ENCODE measurements at places on chromosomes 2 and 18.

- no peak for DNase-seq
These were observed at the start of gene DLGAP1 for GRCh38 chr18:4455113-4455811. Gene DLGAP1, minus strand, starts transcription at chr18:4455307.

DNA sequence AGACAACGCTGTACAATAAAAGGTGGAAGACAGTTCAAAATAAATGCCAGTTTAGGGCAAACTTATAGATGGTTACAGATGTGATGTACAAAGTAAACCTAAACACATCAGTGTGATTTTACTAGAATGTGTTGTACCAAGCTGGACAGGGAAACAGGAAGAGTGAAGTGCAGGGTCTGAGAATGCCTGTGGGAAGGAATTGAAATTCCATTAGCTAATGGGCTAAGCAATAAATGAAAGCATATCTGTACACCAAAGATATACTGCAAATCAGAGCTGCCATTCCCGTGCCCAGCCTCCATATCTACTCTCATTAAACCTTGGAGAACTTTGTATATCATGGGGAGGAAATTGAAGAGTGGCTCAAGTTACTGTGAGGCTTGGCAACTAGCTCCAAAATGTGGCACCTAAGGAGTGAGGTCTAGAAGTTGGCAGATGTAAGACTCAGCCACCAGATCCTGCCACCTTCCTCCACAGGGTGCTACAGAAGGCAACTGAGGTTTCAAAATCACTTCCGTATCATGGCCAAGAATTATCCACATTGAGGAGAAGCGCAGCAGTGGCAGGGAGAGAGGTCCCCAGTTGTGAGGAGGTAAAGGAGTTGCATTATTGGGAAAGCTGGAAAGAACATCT is 277.8 kb downstream of the TCF4 start:
- DNase-seq, result no peak

- no peak for DNase-seq
These were observed 73.7 kb downstream of the SCN9A start for GRCh38 chr2:166302036-166302435.

DNA sequence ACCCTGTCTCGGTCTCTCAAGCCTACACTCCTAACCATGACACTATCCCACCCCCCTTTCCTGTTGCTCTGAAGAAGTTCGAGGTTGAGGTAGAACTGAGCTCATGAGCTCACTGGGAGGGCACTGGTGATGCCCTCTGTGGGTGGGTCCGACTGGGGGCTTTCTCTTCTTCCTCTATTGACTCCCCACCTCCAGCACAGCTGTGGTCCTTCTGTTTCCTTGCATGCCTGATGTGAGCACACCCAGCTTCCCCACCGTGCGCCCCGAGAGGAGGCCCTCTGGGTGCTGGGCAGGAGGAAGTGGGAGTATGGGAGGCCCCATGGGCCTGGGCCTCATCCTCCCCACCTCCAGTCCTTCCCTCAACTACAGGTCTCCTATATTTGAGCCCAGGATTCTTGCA is 20.9 kb downstream of the SPEG start:
- no peak for DNase-seq

DNA sequence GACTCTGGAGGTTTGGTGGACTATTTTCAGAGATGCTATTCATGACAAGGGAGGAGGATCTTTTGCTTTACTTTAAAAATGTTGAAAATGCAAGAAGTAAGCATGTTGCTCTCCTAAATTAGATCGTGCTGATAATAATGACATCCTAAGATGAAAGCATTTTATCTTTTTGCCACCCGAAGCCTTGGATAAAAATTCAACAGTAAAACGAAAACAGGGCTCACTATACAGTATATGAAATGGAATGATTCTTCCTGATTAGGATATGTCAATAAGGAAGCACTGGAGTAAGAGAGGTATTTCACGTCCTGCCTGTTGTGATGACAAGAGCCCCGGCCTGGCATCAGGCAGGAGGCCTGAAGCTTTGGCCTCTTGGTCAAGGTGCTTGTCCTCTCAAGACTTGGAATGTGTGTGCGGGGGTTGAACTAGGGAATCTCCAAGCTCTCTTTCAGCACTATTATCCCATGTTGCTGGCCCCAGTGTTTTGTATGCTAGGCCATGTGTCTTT is 306.0 kb downstream of the MTX2 start:
- no peak for DNase-seq

- no peak for DNase-seq
These were observed 156.1 kb upstream of the MGAT5 start for GRCh38 chr2:134097740-134098139.

GRCh38 chr2:149103081-149103620 is 64.7 kb downstream of the LYPD6B start:
- DNase-seq, result no peak

DNA sequence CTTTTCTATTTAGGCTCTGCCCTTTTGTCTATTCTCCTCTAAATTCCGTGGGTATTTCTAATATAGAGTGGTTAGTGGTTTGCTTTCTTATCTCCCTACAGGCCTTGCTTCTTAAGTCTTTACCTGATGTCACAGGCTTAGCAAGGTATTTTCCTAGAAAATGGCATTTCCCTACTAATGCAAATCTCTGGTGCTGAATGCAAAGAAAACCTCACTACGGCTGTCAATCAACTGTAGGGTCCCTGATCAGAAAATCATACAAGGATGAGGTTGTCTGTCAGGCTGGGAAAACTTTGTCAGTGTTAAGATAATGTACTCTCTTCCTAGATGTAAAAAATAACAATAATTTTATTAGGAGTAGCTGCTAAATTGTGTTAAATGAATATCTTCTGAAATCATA is 27.1 kb upstream of the DSC1 start:
- DNase-seq, result no peak

- peak; percentile 23 for DNase-seq
These were observed 68.8 kb downstream of the DOK6 start for GRCh38 chr18:69469444-69469919.

- no peak for DNase-seq
These were observed 199.1 kb upstream of the CHAC2 start for GRCh38 chr2:53568469-53568868.

DNA sequence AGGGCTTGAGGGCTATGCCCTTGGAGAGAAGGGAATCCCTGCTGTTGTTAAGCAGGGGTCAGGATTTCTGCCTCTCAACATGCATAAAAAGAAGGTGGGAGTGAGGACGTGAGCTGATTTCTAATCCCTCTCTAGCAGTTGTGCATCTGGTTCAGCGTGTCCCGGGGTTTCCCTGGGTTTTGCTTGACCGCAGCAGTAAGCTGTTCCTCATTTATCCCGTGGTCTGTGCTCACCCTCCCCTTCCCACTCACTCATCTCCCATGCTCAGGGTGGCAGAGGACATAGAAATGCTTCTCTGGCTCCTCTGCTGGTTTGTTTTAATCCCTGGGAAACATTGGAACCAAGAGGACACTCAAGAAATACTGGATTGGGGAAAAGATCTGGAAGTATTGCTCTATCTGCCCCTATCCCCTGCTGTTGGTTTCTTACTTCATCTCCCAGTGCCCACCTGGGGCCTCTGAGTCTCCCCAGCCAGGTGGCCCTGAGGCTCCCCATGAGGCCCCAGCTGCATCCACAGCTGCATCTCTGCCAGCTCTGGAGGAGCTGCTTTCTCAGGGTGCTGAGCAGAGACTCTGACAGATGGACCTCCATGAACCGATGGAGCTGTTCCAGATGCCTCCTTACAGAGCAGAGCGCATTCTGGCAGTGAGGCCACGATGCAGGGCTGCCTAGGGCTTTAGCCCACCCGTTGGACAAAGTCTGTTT is 36.1 kb downstream of the TET3 start:
- DNase-seq, result no peak

DNA sequence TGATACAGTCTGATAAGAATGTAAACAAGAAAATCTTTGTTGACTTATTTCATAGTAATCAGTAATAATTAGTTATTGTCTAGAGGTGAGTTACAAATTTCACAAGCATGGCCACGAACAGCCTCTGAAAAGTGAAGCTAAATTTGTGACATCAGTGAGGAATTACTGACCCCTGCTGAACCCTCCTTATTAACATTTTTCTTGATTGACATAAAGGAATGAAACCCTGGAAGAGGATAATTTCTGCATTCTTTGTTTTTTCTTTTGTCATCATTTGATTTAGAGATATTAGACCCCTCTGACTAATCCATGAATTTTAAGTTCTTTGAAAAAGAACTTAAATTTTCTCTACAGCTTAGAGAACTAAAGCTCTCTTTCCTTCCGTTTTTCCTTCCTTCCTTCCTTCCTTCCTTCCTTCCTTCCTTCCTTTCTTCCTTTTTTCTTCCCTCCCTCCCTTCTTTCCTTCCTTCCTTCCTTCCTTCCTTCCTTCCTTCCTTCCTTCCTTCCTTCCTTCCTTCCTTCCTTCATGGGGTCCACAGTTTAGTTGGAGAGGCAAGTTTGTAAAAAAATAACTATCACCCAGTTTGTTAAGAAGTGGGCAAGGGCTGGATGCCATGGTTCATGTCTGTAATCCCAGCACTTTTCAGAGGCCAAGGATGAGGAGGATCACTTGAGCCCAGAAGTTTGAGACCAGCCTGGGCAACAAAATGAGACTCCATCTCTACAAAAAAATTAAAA is 387.0 kb downstream of the MTX2 start:
- DNase-seq, result no peak

GRCh38 chr2:65605058-65605742 is 172.8 kb upstream of the SPRED2 start:
- DNase-seq, result no peak

DNA sequence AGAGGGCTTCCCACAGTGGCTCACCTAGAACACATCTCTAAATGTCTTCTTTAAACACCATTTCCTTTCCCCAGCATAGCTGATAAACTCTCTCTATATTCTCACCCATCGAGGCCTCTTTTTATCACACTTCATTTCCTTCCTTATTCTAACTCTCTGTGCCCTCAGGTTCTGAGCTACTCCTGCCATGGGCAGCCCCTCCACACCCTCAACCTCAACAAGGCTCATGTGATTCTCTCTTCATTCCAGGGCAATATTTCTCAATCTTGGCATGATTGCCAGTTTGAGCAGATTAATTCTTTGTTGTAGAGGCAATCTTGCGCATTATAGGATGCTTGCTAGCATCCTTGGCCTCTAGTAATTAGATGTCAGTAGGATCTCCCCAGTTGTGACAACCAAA is 999.1 kb downstream of the TSN start:
- no peak for DNase-seq

GRCh38 chr2:98734823-98735260 is 3.9 kb upstream of the MGAT4A start:
- no peak for DNase-seq

DNA sequence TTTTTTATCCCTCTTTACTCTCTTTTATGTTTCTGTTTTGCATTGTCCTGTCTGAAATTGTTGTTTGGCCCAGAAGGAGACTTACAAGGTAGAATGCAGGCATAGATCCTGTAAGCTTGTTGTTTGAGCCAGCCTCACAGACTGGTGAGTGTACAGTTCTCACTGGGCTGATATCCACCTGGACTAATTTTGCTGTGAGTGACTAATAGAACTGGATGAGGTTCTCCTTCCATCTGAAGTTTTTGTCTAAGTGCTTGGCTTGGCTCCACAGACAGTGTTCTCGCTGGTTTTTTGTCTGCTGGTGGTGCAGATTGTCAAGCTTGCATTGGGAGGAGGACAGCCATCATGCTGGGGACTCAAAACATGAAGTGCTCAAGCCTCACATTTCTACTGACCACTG is 495.7 kb downstream of the TSN start:
- no peak for DNase-seq

DNA sequence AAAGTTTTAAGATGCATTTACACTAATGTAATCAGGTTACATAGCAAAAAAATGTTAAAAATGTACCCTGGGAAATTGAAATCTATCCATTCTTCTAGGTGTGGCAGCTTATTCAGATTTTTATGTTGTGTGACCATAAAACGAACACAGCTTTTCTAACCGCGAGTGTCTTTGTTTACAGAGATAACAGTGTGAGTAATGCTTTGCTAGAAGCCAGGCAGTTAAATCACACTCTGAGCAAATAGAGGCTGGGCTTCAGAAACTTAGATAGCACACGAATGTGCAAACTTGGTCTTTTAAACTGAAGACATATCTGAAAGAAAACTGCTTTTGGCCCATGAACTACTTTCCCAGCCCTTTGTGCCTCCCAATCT is 116.1 kb downstream of the SPTBN1 start:
- no peak for DNase-seq

DNA sequence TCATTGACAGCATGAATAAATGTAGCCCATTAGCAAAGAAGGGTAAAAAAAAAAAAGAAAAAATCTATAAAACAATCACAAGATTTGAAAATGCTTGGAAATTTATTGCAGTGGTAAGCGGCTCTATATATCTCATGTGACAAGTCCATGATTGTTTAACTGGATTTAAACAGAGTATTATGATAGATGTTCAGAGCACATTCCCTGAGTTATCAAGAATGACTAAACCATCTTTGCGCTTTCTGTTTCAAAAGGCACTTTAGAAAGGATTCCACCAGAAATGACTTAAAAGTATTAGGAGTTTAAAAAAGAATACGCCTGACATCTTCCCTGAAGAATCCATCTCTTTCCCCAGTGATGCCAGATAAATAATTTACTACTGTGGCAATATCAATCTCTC is 409.5 kb upstream of the UBE2E3 start:
- DNase-seq, result no peak

DNA sequence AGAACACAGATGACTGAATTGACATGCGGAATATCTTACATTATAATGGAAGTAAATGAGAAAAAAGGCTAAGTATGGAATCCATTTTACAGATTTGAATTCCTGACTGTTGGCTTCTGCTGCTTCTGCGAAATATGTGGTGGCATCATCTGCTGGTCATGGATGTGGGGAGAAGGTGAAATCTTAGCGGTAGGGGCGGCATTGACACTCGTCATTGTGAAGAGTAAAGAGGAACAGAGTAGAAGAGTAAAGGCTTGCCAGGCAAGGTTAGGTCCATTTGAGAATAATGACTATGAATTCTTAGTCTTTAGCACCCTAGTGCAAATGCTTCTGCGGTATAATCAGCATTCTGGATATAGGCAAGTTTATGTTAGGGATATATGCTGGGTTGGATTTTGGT is 32.4 kb downstream of the ACTR3 start:
- no peak for DNase-seq

DNA sequence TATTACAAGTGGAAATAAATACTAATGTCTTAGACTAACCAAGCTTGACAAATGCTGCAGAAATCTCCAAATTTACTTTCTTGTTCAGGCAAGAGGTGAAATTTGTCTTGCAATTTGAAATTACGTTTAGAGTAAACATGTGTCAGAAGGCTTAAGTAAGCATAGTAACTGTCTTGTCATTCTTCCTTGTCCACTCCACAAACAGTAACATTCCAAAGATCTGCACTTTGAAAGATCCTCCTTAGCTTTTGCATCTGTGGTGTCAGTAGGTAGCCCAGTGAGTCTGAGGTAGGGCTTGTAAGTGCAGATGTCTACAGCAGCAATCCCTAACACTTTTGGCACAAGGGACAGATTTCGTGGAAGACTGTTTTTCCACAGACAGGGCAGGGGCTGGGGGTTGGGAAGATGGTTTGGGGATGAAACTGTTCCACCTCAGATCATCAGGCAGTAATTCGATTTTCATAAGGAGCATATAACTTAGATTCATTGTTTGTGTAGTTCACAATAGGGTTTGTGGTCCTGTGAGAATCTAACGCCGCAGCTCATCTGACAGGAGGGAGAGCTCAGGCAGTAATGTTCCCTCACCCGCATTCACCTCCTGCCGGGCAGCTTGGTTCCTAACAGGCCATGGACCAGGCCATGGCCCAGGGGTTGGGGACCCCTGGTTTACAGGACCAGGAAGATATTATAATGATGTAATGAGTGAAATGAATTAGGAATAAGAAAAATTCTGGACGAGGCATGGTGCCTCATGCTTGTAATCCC is 18.6 kb downstream of the RASGRP3 start:
- DNase-seq, result no peak

GRCh38 chr18:76306685-76307292 is 188.3 kb downstream of the ZNF516 start:
- no peak for DNase-seq
